ENCODE measurements at places on chromosomes 11 and 22. TPM values are rescaled to one million over a fixed set of nuclear protein-coding genes. Genes with fewer than 3 reads are reported as not detected.
A peak's percentile ranks its signal among the peaks of the same experiment; 100 is the strongest.

- DNase-seq: no peak
These were observed 22.0 kb downstream of the OVOL1 start for GRCh38 chr11:65808744-65809341.

DNA sequence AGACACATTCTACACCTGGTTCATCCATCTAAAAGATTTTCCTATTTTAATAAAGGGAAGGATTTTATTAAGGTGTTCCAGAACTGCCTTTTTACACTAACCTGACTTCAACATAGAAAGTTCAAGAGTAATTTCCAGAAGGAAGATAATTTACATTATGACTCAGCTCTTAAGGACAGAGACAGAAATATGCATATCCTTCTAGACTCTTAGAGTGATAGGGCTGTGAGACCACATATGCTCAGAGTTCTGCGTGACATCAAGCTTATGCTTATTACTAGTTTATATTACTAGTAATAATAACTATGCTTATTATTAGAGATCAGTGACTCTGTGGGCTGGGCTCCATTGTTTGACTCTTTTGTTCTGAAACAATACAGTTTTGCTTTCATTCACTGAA, 4.6 kb downstream of the PDGFD start:
- DNase-seq: no peak

GRCh38 chr11:113161711-113162591, 152.4 kb upstream of the TTC12 start:
- no peak for DNase-seq

- DNase-seq: no peak
These were observed 43.6 kb upstream of the FIBIN start for GRCh38 chr11:26950260-26950719.

- DNase-seq: no peak
These were observed 702.4 kb downstream of the NTM start for GRCh38 chr11:132072858-132073211.

DNA sequence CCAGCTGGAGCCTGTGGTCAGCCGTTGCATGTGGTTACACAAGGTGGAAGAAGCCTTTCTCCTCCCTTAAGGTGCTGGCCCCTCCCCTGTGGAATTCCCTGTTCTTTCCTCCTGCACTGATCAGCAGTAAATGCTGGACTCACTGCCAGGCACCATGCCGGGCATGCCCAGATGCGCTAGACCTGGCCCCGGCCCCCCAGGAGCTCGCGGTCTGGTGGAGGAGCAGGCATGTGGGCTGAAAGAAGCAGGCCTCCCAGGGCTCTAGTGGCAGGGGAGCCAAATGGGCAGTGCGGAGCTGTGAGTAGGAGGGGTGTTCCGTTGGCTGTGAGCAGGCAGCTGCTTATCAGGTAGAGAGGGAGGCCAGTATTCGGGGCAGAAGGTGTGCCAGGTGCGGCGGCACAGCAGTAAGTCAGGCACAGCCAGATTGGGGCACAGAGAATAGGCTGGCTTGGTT, 10.2 kb downstream of the DGKZ start:
- no peak for DNase-seq

- no peak for DNase-seq
These were observed 166.2 kb downstream of the LDLRAD3 start for GRCh38 chr11:36109850-36110606.

- DNase-seq: no peak
These were observed 23.3 kb downstream of the PIWIL4 start for GRCh38 chr11:94590352-94591041.

DNA sequence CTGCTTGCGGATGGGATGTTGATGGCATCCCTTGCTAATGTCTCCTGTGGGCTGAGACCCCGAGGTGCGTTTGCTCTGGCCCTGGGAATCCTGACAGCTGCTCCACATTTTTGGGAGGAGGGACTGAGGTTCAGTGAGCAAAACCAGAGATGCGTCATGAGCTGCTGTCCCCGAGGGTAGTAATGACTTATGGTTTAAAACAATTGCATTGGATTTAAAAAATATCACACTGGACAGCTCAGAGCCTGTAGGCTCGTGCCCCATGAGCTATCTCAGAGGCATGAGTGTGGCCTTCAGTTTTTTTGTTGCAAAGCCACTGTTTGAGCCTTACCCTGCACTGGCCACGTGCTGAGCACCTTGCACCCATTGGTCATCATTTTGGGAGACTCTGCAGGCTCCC, 20.9 kb upstream of the PARVG start:
- DNase-seq: no peak

- DNase-seq: peak; percentile 51
These were observed 1.6 kb downstream of the NR1H3 start for GRCh38 chr11:47259232-47259977.

DNA sequence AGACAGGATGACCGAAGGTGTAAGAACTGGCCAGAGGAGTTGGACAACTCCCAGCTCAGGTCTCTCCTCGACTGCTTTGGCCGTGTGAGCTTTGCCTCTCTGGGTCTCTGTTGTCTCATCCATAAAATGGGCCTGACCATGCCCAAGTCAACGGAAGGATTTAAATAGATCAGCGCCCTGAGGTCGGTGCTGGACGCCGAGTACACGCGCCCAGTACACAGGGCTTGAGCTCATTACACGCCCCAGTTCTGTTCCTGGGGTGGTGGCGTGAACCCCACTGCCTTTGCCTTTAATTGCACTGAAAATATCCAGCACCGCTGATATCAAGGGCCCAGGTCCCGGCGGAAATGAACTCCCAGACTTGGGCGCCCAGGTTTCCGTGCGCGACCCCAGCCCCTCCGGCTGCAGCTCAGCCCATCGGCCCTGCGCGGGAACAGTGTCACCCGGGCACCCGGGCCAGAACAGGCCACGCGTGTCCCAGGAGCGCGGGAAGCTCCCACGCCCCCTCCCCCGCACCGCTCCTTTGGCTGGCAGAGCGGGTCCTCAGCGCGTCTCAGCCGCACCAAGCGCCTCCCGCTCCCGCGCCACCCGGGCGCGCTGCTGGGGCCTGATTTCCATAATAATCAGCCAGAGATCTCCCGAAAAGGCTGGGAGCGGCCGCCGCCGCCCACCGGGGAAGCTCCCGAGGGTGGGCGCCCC, 42.2 kb downstream of the CYTH4 start:
- DNase-seq: no peak

DNA sequence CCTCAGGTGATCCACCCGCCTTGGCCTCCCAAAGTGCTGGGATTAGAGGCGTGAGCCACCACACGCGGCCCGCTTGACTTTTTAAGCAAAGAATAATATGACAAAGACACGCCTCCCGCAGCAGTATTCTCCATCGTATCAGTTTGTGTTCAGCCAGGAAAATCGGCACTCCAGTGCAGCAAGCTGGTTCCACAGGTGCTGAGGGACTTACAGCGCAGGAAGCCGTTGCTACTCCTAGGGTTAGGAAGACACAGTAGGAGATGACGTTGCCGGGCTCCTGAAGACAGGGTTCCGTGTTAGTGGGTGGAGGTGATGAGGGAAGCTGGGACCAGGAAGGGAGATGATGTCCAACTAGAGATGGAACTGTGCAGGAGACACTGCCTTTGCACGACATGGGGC, 65.8 kb upstream of the CECR2 start:
- no peak for DNase-seq

- DNase-seq: no peak
These were observed 232.5 kb downstream of the RAB38 start for GRCh38 chr11:87942786-87943185.

DNA sequence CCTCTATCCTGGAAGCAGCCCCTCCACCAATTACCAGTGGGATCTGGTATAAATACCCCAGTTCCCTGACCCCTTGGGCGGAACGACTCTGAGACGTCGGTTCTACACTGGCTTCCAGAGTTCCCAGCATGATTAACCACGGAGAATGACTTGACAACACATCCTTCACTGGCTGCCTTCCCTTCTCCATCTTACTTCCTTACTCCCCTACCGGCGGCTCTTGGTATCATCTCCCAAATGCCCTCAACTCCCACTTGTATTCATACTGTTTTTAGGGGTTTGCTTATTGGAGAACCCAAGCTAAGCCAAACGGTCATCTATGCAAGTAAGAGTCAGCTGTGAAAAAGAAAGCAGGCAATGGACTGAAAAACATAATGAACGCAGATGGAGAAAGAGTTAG, 56.1 kb downstream of the APOL3 start:
- no peak for DNase-seq

DNA sequence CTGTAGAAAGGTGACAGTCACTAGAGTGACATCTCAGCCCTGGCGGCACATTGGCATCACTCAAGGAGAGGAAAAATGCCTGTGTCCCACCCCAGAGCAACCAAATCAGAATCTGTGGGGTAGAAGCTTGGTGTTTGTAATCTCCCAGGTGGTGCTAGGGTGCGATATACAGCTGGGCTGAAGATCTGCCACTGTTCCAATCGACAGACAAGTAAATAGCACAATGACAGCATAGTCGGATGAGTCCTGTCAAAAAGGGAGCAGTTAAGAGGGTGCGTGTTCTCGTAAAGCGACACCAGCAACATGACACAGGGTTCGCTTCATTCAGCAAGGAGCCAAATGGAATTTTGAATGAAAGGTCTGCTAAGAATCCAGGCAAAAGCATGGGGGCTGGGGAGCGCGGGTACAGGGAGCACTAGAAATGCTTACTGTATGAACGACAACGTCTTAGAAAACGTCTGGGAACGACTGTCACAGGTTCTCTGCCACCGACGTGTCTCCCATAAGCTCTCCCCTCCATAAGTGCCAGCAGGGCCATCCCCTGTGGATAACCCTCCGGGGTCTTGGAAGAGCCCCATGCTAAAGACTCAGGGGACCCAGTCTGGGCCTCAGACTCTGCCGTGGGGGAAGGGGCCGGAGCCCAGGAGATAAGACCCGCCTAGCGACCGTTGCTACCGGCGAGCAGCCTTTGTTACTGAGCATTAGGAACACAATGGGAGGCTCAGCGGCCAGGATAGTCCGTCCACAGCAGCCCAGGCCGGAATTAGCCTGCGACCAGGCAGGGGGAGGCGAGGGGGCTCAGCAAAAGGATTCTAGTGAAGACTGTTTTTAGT, 20.8 kb downstream of the ADA2 start:
- DNase-seq: no peak

DNA sequence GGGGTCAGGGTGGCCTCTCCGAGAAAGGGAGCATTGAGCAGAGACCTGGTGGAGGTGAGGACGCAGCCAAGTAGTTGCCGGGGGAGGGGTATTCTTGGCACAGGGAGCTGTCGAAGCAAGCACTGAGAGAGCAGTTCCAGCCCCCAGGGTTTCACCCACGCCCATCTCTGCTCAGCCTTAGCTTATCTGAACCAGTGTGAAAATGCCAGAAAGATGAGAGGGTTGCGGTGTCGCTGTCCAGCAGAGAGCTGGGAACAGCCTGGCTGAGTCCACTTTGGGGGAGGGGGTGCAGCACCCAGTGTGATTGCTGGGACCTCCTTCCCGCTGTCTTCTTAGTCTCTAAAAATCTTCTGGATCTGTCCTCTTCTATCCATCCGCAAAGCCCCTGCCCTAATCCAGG, 123.3 kb upstream of the TBCEL start:
- no peak for DNase-seq

DNA sequence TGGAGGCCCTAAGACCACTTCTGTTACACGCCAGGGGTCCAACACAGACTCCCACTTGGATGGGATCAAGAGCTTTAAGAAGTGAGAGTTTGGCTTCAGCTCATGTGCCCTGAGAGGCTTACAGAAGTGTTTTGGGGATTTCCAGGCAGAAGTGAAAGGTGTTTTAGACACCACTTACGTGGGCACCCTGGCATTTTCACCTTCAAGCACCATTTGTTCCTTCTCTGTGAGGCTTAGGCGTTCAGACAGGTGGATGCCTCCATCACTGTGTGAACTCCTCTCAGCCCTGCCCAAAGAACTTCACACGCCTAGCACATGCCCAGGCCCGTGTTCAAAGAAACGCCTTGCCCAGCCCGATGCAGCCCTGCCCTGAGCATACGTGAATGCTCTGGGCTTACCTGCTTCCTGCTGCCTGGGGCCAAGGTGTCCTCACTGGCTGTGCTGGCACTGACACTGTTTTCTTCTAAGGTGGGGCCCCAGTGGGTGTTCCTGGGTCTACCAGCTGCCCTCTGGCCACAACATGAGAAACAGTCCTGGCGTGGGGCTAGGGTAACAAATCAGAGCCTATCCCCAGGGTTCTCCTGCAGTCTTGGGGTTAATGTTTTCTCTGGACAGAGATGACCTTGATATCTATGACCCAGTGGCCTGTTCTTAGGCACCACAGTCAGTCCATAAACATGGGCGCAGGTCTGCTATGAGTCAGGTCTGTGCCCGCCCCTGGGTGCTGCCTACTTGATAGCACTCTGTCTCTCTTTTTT, 34.0 kb downstream of the AMPD3 start:
- no peak for DNase-seq

DNA sequence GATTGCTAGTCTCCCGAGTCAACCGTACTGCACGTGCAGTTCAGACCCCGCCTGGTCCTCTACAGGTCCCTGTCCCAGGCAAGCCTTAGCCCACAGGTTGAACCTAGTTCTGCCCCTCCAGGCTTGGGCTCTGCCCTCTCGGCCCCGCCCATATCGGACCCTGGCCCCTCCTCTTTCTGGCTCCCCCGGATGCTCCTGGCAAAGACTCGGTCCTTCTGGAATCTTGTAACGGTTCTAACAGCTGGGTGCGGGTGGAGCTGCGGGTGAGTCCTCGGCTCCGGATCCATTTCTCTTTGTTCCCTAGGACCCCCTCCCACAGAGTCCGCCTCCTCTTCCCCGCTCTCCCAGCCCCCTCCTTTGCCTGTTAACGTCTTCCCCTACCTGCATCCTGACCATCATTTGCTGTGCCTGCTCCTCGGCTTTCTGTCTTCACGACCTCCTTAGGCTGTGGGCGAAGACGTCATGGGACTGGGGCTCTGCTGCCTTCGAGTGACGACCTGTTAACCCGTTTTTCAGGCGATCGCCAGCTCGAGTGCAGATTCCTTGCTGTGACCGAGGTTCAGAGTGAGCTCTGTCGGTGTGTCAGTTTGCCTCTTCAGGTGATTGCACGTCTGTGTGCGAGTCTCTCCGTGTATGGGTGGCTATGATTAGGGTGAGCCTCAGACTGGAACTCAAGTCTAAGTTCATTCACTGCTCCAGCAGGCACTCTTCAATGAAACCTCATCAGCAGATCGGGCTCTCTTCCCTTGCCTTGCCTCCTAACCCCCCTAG, at the start of gene DNHD1:
Gene DNHD1 (plus strand): TSS at position 212 of the 771 bp plus-strand sequence. CDS start 936 bp downstream, outside the sequence.
- no peak for DNase-seq

GRCh38 chr11:3893311-3893710, 37.8 kb downstream of the STIM1 start:
- DNase-seq: no peak

- DNase-seq: no peak
These were observed 66.2 kb upstream of the TCF20 start for GRCh38 chr22:42336527-42337227.

GRCh38 chr11:86068138-86068871, 579 bp downstream of the PICALM start:
- DNase-seq: peak; percentile 21

The HSPB2 gene
- not detected for total RNA-seq

The IFITM10 gene
- 3.3 TPM for total RNA-seq

The IFITM1 gene
- total RNA-seq: 45.6 TPM

The FXYD2 gene
- 7.9 TPM for total RNA-seq

The FBXO7 gene
- total RNA-seq: 75.7 TPM

The TNRC6B gene
- 44.6 TPM for total RNA-seq

The FAM181B gene
- total RNA-seq: 0.09 TPM

All from Calu3 (cell line).